ENCODE measurements at places on chromosomes 6 and 20.
A peak's percentile ranks its signal among the peaks of the same experiment; 100 is the strongest.

GRCh38 chr6:3825851-3826581 lies 23.2 kb upstream of the FAM50B start:
- DNase-seq, result no peak

GRCh38 chr6:132612449-132613108 lies 11.5 kb downstream of the TAAR2 start:
- DNase-seq, result no peak

DNA sequence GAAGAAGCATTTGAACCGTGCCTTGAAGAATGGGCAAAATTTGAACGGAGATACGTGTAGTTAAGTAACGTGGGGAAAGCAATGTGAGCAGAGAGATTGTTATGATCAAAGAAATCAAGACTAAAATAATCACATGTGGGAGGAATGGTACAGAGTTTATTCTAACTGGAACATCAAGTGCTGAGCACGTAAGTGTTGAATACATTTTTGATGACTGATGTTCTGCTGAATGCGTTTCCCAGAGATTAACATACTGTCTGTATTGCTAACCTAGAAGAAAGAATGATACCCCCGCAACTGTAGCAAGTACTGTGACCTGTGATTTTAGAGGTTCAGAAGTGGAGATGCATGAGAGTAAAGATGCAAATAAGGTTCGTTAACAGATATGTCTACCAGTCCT lies 146.9 kb upstream of the EPHA7 start:
- DNase-seq, result no peak

DNA sequence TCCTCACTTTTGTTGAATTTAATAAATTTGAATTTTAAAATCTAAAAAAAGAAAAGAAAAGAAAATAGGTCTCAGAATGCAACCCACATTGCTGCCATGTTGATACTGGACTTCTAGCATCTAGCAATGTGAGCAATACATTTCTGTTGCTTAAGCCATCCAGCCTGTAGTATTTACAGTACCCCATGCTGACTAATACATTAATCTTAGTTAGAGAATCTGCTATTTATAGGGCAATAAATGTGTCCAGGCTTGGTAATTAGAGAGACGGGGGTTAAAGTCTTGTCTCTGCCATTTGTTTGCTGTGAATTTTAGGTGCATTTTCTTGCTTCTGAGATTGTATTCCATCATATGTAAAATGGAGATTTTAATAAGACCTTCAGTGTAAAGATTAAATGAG lies 471.3 kb downstream of the DHX35 start:
- no peak for DNase-seq

GRCh38 chr20:227439-228105 lies 514 bp downstream of the DEFB129 start:
- DNase-seq, result no peak

GRCh38 chr6:37371154-37372083 lies 17.6 kb downstream of the RNF8 start:
- DNase-seq, result no peak

DNA sequence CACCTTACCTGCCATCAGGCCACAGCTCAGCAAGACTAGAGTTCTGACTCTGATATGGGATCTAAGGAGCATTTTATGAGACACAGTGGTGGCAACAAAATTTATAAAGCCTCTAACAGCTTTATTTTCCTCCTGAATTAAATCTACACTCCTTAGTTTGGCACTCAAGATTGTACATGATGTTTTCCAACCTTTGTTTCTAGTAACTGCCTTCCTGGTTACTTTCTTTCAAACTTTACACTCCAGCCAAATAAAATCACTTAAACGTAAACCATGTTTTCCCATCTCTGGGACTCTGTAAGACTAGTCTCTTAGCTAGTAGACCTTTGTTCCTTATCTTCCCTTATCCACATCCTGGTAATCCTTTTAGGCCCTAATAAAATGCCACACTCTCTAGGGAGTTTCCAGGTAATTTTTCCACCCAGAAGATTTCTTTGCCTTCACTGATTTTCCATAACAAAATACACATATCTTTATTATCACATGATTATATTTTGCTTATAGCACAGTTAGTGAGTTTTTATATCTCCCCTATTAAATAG lies 92.1 kb downstream of the PKHD1 start:
- no peak for DNase-seq

DNA sequence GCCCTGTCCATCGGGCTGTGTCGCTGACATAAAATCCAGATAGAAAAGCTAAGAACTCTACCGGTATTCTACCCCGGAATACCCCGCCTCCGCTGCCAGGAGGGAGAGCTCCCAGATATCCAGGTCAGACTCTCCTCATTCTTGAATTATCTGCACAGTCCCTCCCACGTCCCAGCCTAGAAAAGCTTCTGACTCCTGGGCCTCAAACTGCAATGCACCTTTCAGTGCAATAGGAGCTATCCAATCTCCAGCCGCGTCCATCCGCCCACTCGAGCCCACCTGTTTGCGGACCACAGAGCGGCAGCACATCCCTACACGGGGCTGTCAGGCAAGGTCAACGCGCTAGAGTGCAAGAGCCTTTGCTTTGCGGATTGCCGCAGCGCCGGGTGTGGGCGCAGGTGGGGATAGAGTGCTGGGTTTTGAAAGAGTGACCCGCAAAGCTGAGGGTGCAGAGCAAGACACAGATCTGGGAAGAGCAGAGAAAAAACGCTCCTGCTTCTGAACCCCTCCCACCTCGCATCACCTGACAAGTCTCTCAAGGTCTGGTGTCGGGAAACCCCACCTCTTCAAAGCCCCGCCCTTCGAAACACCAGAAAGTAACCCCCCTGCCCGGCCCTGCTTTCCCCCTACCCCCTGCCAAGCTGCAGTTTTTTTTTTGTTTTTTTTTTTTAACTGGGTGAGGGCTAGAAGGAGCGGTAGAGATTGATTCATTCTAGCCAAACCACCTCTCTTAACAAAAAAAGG lies 1.3 kb downstream of the TAPBP start:
- peak; percentile 92 for DNase-seq

DNA sequence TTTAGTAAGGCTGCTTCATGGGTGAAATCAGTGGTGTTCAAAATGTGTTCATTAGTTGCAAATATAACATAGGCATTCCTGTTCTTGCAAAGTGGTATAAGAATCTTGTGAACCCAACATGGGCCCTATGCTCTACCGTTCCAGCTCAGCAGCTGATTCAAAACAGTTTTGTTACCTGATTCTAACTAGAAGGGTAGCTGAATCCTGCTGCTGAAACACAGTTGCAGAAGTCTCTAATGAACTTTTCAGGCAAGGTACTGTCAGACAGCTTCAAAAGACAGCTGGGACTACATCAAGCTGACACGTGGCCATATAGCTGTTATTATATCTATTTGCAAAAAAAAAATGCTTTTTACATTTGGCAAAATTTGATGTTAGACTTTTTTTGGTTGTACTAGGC lies 22.7 kb downstream of the THEMIS start:
- DNase-seq, result no peak

DNA sequence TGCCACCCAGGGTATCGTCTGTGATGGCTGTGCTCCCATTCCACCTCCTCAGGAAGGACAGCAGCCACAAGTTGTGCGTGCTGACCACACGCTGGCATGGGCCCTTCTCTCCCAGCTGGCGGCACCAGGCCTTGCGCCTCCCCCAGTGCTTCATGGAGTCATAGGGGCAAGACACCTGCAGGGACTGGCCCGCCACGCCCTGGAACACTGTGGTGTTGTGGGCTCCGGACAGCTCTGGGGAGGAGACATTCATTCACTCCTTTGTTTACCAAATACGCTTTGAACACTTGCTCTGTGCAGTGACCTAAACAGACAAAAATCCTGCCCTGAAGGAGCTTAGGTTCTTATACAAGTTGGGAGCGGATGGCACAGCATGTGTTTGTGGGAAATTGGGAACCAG lies 1.5 kb downstream of the TREM2 start:
- no peak for DNase-seq

DNA sequence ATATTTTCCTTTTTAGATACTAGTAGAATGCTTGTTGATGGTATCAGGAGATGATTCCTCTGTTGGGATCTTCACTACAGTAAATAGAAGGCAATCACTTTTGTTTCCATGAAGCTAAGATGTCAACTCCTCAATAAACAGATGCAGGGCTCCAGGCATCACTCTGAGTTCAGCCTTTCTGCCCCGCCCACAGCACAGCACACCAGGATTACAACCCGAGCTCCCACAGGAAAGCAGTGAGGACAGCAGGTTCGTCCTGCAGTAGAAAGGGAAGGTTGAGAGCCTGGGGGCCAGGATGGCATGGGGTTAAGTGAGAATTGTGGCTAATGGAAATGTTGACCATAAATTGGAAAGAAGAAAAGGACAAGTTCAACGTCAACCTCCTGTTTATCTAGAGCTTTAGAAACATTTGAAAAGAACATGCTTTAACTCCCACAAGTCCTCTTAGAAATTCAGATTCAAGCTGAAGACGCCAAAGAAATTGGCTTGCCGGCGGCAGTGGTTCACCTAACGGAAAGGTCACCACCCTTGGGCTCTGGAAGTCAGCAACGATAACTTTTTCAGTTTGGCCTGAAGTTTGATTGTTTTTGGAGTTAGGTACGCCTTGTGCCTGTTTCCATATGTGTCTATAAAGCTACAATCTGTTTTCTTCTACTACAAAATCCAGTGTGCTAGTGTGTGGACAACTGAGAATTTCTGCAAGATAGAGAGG lies 144.4 kb upstream of the PDE10A start:
- no peak for DNase-seq

DNA sequence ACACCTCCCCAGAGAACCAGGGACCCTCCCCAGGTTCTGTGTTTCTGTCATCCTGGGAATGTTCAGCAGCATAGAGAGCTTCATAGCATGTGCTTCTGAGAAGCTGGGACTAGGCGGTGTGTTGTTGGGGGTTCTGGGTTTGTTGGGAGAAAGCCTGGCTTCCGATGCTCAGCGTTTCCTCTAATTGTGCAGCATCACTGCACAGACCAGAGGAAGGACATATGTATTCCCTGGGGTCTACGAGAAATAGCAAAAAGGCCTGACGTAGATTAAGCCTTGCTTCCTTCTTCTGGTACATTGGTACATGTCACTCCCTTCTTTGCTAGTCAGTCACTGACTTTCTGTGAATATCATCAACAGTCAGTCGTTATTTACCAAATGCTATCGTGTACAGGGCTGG lies 96.9 kb upstream of the SGK1 start:
- DNase-seq, result no peak

- no peak for DNase-seq
These were observed 6.4 kb downstream of the TPMT start for GRCh38 chr6:18148304-18149025.

DNA sequence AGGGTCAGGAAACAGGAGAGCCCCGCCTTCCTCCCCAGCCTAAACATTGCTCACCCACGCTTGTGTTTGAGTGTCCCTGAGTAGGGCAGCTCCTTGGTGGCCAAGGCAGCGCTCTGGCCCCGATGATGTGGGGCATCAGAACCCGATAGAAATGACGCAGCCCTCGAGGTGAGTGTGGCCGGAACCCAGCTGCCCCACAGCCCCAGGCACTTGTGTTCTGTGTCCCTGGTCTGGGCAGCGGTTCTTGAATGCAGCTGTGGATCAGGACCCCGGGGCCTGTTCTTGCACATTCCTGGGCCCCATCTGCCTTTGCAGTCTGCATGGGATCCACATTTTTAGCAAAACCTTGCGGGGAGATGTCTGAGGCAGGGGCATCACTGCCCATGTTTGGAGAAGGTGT lies 12.8 kb downstream of the RBM38 start:
- DNase-seq, result no peak

DNA sequence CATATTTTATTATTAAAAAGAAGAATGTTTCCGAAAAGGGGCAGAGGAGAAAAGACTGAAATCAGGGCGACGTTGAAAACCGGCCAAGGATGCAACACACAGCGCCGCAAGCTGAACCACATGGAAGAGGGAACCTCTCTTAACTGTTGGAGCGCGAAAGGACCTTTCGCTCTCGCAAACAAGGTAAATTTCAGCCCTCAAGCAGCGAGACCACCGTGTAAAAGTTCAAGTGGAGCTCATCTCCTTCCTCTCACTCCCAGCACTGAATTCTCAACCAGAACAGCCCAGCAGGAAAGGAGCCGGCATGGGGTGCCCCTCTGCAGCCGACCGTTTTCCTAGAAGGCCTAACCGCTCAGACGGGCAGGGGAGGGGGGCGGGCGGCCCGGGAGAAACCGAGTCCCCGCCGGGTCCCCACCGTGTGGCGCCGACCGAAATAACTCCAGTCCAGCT lies 621 bp downstream of the GPR63 start:
- no peak for DNase-seq

- no peak for DNase-seq
These were observed 45.5 kb downstream of the ANKS1A start for GRCh38 chr6:34934516-34934915.

DNA sequence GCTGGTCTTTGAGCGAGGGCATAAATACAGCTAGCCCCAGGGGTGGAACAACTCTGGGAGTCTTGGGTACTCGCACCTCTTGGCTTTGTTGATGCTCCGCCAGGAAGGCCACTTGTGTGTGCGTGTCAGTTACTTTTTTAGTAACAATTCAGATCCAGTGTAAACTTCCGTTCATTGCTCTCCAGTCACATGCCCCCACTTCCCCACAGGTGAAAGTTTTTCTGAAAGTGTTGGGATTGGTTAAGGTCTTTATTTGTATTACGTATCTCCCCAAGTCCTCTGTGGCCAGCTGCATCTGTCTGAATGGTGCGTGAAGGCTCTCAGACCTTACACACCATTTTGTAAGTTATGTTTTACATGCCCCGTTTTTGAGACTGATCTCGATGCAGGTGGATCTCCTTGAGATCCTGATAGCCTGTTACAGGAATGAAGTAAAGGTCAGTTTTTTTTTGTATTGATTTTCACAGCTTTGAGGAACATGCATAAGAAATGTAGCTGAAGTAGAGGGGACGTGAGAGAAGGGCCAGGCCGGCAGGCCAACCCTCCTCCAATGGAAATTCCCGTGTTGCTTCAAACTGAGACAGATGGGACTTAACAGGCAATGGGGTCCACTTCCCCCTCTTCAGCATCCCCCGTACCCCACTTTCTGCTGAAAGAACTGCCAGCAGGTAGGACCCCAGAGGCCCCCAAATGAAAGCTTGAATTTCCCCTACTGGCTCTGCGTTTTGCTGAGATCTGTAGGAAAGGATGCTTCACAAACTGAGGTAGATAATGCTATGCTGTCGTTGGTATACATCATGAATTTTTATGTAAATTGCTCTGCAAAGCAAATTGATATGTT lies 19.2 kb downstream of the IRF4 start:
- no peak for DNase-seq

DNA sequence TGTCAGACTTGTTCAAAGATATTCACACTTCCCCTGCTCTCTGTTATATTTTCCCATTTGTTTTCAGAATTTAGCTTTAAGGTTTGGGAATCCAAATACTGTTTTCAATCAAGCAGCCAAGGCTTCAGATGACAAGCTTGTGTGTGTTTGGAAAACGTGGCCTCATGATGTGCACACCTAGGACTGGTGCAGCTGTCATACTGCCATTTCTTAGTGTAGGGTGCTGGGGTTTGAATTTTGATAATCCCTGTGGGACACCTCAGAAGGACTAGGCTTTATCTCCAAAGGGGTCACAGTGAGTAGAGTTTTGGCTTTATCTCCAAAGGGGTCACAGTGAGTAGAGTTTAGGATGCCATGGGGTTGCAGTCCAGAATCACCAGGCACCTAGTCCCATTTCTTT lies 65.3 kb upstream of the JAG1 start:
- DNase-seq, result no peak
